ENCODE measurements at places on chromosomes 5 and 9.
A peak's percentile ranks its signal among the peaks of the same experiment; 100 is the strongest.

DNA sequence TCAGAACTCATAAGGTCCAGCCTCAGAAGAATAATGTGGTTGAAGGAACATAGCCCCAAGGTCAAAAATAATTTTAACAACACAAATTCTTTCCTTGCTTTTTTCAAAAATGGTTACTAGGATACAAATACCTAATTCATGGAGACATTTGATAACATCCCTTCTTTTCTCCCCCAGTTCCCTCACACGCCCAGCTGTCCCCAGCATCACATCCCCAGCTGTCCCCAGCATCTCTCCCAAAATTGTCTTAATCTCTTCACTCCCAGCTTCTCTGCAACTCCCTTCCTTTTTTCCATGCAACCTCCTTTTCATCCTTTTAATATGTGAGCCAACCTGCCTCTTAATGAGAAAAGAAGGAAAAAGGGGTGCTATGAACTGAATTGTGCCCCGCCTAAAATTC is 77.8 kb downstream of the FSTL4 start:
- DNase-seq: no peak

GRCh38 chr9:136852664-136853595 is 784 bp downstream of the MAMDC4 start:
- peak; percentile 13 for DNase-seq

- no peak for DNase-seq
These were observed 19.4 kb downstream of the ERGIC1 start for GRCh38 chr5:172853355-172853975.

- no peak for DNase-seq
These were observed 339.0 kb upstream of the WWC1 start for GRCh38 chr5:167952278-167952995.

DNA sequence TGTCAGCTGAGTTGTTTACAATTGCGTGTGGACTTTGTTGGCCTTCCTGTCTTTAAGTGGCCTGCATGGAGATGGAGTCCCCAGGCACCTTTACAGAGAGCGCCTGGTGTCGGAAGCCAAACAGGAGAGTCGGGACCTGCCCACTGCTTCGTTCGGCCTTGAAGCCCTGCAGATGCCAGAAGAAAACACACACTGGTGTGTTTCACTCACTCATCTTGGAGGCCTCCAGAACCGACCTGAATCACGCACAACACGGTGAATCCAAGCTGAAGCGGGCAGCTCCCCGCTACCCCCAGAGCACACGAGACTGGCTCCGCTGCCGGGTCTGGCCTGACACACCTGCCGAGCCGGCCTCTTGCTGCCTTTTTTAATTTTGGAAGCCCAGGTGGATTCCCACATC is 419.4 kb upstream of the IRX4 start:
- DNase-seq: no peak

GRCh38 chr5:145859453-145859852 is 13.4 kb downstream of the GRXCR2 start:
- DNase-seq: no peak

- DNase-seq: no peak
These were observed 81.0 kb downstream of the ARHGEF28 start for GRCh38 chr5:73706963-73707362.

DNA sequence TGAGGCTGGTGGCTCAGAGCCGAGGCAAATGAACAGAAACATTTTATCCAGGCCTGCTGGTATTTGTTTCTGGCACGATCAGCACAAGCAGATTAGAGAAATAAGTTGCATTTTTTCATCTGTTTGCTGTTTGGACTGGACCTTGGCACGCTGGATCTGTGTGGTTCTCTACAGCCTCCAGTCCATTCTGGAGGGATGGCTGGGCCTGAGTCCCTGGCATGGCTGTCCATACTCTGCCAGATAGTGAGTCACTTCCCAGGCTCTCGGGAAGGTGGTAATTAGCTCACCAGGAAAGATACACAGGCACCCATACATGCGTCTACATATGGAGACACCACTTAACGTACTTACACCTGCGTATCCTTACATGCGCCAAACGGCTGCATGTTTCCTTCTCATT is 78.6 kb downstream of the SPRY4 start:
- no peak for DNase-seq

Measured in mesothelial cell of epicardium (in vitro differentiated cells).